ENCODE measurements at places on chromosomes 16 and 17. TPM values are rescaled to one million over a fixed set of nuclear protein-coding genes. Genes with fewer than 3 reads are reported as not detected.

DNA sequence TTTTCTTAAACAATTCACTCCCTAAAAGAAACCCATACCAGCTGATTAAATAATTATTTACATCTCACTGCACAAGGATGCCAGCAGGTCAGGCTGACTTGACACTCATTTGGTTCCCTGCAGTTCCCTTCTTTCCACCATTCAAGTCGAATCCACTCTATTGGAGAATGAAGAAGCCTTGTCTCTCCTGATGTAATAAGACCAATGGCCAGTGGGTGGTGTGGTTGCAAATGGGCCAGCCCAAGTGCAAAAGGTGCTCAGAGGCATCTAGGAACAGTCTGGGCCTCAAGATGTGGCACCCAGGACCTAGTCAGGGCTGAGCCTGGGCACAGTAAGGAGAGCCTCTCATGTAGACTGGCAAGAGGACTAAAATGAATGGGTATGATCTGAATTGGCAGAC is 9.3 kb downstream of the C16orf78 start:
- DNase-seq = peak; percentile 49

DNA sequence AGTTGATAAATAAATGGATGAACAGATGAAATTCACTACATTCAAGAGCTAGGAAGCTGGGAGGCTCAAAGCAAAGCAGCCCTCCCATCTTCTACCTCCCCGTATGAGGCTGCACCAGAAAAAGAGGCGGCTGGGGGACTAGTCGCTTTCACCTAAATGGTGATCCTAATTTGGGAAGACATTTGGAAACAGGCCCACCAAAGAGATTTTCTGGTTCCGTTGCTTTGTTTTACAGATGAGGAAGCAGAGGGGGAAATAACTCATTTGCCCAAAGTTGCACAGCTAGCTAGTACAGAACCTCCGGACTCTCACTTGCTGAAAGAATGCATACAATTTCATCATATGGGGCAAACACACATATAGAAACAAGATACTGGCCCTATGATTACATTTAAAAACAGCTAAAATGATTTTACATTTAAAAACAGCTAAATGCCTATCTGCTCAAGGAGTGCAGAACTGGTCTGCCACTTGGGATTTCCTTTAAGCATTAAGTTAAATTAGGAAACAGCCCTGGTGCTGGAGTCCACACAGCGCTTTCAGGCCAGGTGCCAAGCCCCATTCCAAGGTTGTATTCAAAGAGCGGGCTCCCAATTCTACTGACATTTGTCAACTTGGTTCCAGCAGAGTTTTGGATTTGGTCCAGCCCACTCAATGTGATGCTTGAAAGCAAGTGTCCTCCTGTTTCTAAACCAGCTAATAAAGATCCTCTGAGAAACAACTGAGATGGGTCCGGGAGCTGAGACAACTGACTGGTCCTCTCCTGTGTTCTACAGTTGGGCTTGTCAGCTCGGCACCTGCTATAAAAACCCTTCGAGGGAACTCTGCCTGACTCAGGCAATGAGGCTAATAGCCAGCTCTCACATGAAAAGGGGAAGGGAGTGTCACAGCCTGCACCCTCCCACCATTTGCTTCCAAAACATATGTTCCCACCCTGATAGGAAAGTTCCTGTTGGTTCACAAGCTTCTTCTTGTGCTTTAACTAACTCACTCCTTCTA is 11.7 kb downstream of the ERN1 start:
- no peak for DNase-seq

GRCh38 chr17:33266611-33267010 is 26.5 kb downstream of the ASIC2 start:
- no peak for DNase-seq

DCAF7 gene
- total RNA-seq = 37.0 TPM

VPS9D1 gene
- 6.3 TPM for total RNA-seq

DNA sequence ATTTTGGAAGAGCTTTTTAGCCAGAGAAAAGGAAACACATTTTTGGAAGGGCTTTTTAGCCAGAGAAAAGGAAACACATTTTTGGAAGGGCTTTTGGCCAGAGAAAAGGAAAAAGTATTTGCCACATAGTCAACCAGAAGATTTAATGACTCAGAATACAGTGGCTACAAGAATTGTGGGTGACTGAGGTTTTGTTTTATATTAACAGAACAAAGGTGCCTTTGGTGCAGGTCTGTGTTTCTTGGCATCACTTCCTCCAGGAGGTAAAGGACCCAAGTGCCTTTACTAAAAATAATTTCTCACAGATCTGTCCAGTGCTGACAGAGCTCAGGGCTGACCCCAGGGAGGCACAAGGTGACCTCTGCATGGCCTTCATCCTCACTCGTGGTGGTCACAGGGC is 363.1 kb downstream of the CA10 start:
- no peak for DNase-seq

- DNase-seq = no peak
Measured at GRCh38 chr17:55384643-55385232, 36.9 kb downstream of the MMD start.

DNA sequence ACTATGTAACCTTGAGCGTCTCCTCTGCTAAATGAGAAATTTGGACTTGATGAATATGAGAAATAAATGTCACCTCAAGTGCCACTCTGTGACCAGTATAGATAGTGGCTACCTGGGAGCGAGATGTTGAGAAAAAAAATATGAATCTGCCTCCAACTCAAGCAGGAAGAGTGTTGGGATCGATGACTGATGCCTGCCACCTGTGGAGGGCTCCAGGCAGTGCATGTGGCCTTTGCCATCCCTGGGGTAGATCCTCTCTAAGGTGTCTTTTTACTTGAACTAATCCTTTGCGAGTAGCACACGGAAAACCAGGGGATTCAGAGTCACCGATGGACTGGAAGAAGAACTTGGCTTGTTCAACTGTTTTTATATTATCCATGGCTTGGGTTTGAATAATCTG is 9.4 kb downstream of the CCDC182 start:
- DNase-seq = peak; percentile 29

- peak; percentile 88 for DNase-seq
Measured at GRCh38 chr17:79741751-79742588, 11.2 kb downstream of the ENPP7 start.

SHPK gene
- 20.8 TPM for total RNA-seq

GRCh38 chr17:19424934-19425868 is 14.2 kb downstream of the RNF112 start:
- DNase-seq = no peak

ZNF624 gene
- 4.1 TPM for total RNA-seq

- peak; percentile 87 for DNase-seq
Measured at GRCh38 chr16:30921748-30922419, 1.5 kb upstream of the FBXL19 start.

GRCh38 chr17:77148077-77148939 is 7.5 kb downstream of the SEC14L1 start:
- DNase-seq = no peak

DNA sequence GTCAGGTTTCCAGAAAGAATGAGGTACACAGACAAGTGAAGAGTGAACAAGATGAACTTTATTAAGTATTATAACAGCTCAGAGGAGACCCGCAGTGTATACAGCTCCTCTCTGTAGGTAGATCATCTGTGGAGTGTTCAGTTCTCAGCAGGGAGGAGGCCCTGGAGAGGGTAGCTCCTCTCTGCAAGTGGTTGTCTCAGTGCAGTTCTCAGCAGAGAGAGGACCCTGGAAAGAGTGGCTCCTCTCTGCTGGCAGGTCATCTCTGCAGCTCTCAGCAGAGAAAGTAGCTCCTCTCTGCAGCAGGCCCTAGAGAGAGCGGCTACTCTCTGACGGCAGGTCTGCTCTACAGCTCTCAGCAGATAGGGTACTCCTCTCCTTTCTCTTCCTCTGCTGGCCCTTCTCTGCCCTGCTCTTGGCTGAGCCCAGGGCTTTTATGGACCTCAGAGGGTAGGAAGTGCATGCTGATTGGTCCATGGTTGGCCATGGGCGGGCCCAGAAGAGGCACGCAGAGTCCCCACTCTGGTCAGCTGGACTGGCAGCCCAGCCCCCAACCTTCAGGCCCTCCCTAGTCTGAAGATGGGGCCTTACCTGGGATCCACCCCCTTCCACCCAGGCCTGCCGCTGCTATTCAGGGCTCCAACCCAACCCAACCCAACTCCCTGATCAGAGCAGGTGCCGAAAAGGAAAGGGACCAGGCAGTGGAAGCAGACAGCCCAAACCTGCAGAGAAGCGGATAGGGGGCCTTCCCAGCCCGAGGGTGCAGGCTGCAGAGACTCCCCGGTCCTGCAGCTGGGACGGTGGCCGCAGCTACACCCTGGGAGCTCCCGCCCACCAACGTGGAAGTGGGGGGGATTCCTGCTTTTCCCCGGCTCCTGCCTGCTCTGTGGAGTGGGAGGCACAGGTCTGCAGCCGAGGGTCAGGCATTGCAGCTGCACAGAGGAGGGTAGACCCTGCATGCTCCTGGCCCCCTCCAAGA is 18.5 kb upstream of the DNAJA2 start:
- DNase-seq = no peak

- DNase-seq = no peak
Measured at GRCh38 chr16:10740000-10740844, 3.4 kb upstream of the NUBP1 start.

DNA sequence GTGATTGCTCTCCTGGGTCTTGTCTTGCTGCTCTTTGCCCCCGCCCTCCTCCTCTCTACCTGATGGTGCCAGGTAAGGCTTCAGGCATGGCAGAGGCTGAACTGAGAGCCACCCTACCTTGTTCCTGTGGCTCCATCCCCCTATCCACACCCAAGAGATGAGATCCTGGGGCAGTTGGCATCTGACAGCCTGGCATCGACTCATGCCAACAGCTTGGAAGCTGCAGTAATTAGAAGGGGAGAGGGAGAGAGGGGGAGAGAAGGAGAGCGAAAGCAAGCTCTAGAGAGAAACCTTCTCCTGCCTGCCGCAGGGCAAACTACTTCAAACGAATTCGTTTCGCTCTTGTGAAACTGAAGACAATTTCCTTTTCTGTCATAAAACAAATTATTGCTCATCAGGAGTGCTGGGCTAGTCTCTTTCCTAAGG is 13.8 kb upstream of the SP6 start:
- DNase-seq = no peak

PROCA1 gene
- not detected for total RNA-seq

GRCh38 chr17:81821603-81822311 is 11.3 kb downstream of the MCRIP1 start:
- DNase-seq = peak; percentile 95

MT4 gene
- total RNA-seq = not detected

All from SK-MEL-5 (cell line).